ENCODE measurements at places on chromosomes 3 and 15.

GRCh38 chr3:163159306-163159705 lies 1662.7 kb downstream of the OTOL1 start:
- no peak for DNase-seq

GRCh38 chr3:98730338-98730737 lies 32.8 kb upstream of the ST3GAL6 start:
- no peak for DNase-seq

DNA sequence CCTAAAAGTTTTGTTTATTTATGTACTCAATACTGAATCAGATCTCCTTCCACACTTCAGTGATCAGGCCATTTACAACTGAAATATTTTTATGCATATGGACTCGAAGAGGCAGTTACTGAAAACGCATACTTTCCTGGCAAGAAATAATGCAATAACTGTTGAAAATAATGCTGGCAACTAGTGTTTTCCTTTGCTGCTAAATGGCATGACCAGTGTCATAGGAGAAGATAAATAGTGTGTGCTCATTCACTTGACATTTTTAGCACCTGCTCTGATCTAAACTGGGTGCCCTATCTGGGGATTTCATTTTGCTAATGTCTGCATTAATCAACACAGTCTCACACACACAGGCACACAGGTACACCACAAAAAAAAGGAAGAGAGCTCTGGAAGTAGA lies 695.2 kb downstream of the TUSC7 start:
- no peak for DNase-seq

GRCh38 chr15:81595752-81596151 lies 221.7 kb upstream of the TMC3 start:
- no peak for DNase-seq

DNA sequence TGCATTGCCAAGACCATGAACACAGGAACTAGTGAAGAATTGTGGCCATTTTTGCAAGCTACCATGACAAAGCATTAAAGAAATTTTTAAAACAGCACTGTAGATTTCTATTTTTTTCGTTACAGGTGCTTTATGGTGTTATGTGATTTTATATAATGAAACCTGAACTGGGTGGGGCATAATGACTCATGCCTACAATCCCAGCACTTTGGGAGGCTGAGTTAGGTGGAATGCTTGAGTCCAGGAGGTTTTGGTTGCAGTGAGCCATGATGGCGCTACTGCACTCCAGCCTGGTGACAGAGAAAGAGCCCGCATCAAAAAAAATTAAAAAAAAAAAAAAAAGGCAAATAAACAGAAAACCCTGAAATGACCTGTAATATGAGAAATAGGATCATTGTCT lies 846.7 kb downstream of the EPHA3 start:
- no peak for DNase-seq

- no peak for DNase-seq
Measured at GRCh38 chr3:177835917-177836316, 638.6 kb upstream of the TBL1XR1 start.

- no peak for DNase-seq
Measured at GRCh38 chr3:89260721-89261120, 153.3 kb downstream of the EPHA3 start.

GRCh38 chr15:78831229-78832207 lies 20.3 kb upstream of the ADAMTS7 start:
- DNase-seq, result no peak

DNA sequence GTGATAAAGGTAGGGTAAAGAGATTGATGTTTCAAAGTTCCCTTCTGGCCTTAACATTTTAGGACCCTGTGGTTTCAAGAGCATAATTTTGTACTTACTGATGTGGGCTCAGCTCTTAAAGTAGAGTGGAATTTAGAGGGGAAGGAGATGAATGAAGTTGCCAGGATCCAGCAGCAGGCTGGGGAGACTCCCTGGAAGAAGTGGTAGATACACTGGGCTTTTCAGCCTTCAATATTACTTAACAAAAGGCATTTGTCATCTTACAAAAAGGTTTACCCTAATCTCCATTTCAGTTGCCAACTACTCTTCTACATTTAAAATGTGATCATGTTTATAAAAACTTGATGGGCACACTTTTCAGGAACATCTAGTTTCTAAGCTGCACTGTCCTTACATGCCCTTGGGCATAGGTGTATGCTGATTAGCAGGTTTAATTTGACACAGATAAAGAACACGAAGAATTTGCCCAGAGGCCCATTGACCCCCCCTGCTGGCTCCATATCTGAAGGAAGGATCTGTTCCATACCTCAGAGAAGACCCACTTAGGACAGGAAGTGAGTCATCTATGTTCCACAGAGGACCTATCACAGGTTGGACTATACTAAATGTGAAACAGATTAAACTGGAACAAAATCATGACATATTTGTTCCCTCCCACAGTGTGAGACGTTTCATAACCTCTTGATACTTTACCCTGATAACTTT lies 93.0 kb upstream of the LPP start:
- DNase-seq, result no peak

Data from GDM1 (cell line).